ENCODE measurements at places on chromosomes 3 and 15.

DNA sequence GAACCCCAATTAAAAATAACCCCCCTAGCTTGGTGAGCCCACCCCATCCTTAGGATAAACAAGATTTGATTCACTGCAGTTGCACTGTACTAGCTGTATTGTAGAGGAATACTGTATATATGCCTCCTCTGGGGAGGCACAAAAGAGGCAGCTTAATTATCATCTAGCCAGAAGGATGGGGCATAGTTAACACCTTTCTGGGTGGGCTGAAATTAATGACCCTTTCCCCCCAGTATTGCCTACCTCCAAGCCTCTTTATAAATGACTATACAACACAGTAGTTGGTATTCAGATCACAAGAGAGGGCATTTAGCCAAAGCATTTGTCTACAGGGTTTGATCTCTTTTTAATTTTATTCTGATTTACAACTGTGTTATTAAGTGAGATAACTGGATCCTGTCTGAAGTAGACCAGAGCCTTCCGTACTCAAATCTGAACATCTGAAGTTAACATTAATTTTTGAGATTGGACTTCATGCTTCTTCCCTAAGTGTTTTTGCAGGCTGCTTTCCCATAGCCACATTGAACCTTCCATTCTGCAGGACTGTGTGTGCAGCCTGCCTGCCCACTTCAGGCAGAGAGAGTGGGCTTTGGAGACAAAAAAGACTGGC lies 807.0 kb upstream of the ARRDC4 start:
- DNase-seq = no peak

GRCh38 chr15:83475551-83475950 lies 28.4 kb downstream of the SH3GL3 start:
- no peak for DNase-seq

GRCh38 chr3:197309528-197310361 lies 11.3 kb upstream of the DLG1 start:
- no peak for DNase-seq

- DNase-seq = no peak
Measured at GRCh38 chr15:29867241-29868000, 45.2 kb upstream of the TJP1 start.

DNA sequence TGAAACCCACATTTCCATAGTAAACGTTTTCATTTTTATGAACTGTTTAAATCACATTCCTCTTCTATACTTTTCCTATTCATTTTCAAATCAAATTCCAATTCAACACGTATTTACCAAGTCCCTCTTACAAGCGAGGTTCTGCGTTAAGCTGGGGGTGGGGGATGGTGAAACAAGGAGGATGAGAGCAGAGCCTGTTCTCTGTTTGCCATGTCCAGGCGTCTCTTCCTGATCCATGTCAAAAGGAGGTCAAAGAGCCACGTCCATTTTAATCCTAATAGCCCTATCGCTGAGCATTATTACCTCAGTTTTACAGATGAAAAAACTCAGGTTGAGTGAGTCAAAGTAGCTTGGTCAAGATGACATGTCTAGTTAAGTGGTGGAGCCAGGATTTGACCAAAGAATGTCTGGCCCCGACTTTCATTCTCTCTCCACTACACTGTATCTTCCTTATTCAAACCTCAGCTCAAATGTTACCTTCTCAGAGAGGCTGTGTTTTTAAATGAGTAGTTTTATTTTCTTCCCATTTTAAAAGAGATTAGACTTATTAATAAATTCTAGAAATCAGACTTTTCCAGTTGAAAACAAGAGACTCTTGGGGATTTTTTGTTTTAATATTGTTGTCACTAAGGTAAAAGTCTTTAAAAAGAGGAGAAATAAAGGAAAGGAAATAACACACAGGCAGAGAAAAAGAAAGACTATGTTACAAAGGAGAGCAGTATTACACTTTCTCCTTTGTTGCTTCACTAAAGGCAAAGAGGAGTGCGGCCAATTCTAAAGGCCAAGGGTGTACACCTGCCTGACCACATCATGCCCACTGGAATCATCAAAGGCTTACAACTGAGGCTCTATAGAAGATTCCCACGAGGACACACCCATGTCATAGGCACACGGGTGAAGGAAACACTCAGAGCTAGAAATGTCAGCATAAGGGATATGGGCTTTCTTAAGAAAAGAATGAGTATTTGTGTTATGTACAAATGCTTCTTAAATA lies 42.4 kb downstream of the MYO5A start:
- DNase-seq = no peak

- DNase-seq = no peak
Measured at GRCh38 chr3:137988152-137988551, 21.8 kb upstream of the CLDN18 start.

DNA sequence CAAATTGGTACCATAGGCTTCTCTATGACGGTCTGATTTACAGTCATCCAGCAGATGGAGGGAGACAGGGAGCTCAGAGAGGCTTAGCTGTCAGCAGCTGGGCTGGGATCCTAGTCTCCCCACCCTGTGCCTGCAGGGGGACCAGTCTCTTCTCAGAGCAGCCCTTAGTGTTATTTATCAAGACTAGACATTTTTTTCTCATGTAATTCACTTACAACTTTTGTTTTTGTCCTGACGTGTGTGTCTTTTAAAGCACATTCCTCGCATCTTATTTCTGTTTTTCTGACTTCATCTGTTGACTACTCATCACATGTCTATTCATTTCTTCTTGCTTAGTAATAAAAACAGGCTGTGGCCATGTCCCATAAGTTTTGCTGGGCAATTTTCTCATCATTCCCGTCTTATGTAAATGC lies 116.1 kb downstream of the KLF13 start:
- peak; percentile 59 for DNase-seq

DNA sequence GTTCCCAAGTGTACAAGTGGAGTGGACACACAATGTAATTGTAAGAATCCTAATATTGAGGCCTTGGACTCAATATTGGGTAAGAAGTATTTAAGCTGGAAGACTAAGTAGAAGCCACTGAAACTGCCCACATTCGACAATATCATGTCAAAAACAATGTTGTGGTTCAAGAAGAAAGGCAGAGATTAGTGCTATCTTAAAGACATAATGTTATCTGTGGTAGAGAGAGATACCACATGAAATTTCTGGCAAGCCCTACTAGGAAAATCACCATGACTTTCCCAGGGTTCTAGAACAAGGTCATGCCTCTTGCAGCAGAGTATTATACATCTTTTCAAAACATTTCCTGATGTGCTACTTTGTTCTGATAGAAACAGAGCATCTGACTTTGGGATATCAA lies 192.6 kb downstream of the RAP2B start:
- no peak for DNase-seq

DNA sequence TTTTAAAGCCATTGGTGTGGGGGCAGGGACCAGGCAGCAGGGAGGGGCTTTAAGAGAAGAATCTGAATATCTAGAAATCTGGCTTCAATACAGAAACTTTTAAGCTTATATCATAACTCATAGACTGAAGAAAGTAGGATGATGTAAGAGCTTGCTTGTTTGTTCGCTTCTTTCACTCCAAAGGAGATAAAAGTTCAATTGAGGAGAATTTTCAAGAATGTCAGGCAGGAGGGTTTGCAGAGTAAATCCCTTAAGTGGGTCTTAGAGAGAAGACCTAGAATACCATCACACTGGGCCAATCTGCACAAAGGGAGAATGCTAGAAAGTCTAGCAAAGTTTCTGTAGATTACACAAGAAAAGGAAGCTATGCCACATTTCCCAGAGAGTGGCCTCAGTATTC lies 4.1 kb upstream of the HLTF start:
- no peak for DNase-seq

DNA sequence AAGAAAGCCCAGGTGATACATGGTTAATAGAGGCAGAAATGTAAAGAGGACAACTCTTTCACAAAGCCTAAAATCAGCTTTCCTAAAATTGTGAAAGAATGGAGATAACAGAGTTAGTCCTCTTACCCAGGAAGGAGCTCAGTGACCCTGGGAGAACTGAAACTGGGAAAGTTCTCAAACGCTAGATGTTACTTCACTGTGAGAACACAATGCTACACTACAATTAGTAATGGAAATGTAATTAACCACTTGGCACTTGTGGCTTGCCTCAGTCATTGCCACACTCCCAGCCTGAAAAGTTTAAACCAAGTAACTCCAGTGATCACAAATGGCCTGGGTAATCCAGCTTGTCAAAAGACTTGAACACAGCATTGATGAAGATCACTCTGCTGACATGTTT lies 102.7 kb upstream of the FGF7 start:
- no peak for DNase-seq

DNA sequence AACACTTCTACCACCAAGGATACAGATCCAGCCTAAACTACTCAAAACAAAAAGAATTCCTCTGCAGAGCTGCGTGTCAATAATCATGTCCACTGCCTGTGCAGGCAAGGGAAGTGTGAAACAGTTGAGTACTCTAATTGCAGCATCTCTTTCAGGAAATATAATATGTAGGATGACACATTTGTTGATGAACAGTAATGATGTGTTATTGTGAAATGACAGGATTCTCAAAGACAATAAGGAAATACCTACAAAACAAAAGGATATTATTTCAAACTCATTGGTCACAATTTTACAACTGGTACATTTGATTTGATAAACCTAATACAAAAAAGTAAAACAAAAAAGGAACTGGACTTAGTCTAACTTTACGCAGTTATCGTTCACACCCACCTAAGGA lies 4.4 kb downstream of the SPG11 start:
- no peak for DNase-seq

DNA sequence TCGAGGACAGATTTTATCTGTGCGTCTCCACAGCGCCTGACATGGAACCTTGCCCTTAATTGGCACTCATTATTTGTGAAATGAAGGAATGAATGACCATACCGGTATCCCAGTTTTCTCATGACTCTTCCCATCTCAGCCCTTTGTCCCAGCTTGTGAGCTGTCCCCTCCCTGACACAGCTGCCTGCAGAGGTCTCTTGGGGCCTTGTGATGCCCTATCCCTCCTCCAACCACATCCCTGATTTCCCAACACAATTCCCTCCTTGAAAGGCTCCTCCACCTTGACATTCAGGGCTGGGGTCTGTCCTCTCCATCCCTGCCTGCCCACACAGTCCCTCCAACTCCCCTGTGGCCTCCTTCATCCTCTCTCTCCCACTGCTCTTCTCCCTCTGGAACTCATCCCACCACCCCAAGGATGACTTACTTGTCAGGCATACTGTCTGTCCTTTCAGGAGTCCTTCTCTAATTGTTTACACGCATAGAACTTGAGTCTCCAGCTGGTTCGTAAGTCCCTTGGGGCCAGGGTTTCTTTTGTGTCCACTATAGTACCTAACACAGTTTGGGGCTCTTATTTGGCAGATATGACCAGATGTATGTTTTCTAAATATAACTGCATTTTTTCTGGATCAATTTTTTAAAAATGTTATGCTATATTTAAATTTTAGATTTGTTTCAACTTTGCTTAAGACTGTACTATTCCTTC lies 35.6 kb upstream of the FILIP1L start:
- DNase-seq = no peak

DNA sequence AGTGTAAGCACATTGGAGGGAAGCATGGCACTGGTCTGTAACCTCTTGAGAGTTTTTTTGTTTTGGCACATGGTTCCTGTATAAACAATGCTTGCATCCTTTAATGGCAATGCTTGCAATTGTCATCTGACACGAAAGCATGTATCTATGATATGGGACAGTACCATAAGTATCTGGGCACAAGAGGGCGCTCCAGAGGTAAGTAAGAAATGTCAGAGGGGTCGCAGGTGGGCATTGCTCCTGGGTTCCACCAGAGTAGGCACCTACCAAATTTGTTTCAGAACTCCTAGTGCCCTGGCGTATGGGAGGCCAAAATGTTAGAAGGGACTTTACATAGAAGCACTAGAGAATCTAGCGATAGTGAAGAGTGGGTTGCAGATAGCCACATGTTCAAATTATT lies 58.7 kb upstream of the BCHE start:
- DNase-seq = no peak

- no peak for DNase-seq
Measured at GRCh38 chr3:73068419-73068818, 7.0 kb downstream of the EBLN2 start.

DNA sequence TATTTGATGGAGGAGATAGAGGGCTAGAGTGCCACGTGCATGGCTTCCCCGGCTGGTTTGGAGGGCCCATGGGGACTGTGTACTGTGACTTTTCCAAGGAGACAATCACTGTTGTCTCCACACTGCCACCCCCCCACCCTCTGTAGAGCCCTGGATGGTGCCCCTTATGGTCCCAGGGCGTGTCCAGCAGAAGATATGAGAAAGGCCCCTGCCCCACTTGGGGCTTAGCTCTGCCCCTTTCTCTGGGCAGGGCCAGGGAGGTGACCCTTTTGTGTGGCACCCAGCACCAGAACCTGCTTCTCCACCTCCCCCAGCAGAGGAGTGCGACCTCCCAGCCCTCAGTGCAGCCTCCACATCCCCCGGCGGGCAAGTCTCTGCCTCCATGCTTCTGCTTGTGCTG lies 32.1 kb downstream of the SPSB4 start:
- DNase-seq = no peak

- DNase-seq = no peak
Measured at GRCh38 chr15:60883691-60884640, 345.1 kb downstream of the RORA start.

- DNase-seq = no peak
Measured at GRCh38 chr15:51775967-51776816, 24.8 kb downstream of the TMOD2 start.

GRCh38 chr15:73354241-73354640 lies 14.5 kb downstream of the HCN4 start:
- no peak for DNase-seq

- DNase-seq = no peak
Measured at GRCh38 chr3:109191421-109191820, 54.9 kb downstream of the C3orf85 start.

GRCh38 chr3:4241595-4242170 lies 61.5 kb upstream of the SETMAR start:
- no peak for DNase-seq

GRCh38 chr3:165347526-165347925 lies 151.3 kb upstream of the SLITRK3 start:
- no peak for DNase-seq

- DNase-seq = peak; percentile 39
Measured at GRCh38 chr15:95843241-95843910, 487.1 kb upstream of the NR2F2 start.

GRCh38 chr3:7657214-7658112 lies 796.5 kb downstream of the GRM7 start:
- DNase-seq = no peak

DNA sequence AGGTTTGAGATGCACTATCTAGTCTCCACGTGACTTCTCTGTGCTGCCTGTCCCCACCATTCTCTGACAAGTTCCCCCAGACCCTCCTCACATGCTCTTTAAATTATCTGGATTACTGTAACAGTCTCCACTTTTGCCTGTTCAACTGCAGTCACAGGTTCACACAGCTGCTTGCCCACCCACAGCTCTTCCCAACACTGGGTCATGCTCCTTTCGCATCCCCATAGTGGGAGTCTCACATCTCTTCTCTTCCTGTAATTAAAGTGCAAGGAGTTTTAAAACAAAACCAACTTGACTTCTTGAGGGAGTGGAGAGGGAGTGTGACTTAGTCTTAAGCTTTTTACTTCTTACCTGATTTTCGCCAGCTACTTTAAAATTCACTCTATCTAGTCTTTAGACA lies 178.8 kb downstream of the PLCL2 start:
- DNase-seq = no peak

GRCh38 chr3:4985330-4986174 lies 6.3 kb downstream of the BHLHE40 start:
- DNase-seq = peak; percentile 54
